ENCODE measurements at places on chromosomes 12 and 14. TPM values are rescaled to one million over a fixed set of nuclear protein-coding genes. Genes with fewer than 3 reads are reported as not detected.

DNA sequence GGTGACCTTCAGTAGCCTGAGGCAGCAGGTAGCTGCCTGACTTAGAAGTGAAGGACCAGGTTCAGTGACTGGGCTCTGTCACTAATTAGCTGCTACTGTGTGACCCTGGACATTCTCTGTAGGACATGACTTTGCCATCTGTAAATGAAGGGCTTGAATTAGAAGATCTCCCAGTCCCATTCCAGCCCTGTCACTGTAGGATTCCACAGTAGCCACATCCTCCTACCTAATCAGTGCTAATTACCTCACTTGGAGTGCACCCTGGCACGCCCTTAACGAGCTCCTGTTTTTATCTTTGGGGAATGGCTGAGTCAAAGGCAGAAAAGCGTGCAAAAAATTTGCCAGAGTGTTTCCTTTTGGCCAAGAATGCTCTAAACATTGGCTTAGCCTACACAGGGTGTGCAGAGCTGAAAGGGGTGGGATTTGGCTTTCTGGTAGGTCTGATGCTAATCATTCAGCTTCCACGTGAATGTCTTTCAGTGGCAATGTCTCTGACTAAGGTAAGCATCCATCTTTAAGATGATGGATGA lies 6.8 kb downstream of the NTF3 start:
- no peak for DNase-seq

GRCh38 chr12:69054343-69055056 lies 121.5 kb upstream of the CPM start:
- no peak for DNase-seq

GRCh38 chr14:67622675-67623074 lies 3.0 kb downstream of the ARG2 start:
- DNase-seq: peak; percentile 39

DNA sequence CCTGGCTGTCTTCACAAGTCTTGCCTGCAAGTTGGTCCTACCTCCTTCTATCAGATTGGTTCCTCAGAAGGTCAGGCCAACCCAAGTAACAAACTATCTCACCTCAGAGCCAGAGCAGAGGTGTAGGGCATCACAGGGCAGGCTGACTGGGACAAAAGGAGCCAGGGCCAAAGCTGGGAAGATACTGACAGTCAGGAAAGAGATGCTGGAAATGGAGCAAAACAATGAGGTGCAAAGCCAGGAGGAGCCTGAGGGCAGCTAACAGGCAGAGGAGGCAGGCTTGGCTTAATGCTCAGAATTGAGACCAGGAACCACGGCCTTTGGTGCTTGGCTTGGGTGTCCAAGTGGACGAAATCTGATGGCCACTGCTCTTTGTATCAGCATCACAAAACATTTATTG lies 68.4 kb upstream of the PNMA1 start:
- no peak for DNase-seq

GRCh38 chr14:80669426-80669825 lies 272.1 kb downstream of the CEP128 start:
- DNase-seq: no peak

DNA sequence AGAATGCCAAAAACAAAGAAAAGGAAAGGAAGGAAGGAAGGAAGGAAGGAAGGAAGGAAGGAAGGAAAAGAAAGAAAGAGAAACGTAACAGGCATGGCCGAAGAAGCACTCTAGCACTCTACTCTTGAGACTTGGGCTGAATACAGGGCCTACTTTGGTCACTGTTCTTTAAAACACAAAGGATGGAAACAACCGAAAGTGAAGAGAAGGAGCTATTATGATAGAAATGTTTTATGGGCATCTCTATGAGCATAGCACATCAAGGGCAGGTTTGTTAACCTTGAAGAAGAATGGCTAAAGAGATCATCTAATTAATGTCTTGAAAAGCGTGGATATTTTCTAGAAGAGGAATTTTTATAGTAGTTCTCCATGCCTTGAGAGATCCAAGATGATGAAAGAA lies 15.9 kb upstream of the OTX2 start:
- DNase-seq: no peak

- DNase-seq: no peak
Measured at GRCh38 chr14:72582582-72582981, 311.3 kb downstream of the DPF3 start.

GRCh38 chr14:102345232-102345631 lies 17.5 kb downstream of the CINP start:
- no peak for DNase-seq

DNA sequence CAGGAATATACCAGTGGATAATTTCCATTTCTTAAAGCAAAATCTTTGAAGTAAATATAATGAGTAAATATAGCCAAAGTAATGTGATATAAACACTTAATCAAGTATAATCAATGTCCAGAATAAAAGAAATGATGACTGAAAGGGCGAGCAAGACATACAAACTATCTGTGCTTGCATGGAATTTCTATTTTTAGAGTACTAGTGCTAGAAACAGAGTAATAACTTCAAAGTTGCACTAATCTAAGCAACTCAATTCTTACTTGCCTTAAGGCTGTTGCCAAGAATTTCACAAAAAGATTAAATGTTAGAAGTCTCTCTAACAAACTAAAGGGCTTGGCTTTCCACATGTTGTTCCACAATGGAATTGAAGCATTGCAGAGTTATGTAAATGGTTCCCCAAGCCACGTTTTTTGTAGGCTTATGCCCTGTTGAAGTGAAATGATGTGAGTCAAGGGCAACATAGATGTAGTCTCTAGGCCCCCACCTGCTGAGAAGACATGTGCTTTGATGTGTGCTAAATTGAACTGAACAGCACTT lies 175.0 kb upstream of the LMNTD1 start:
- DNase-seq: no peak

DNA sequence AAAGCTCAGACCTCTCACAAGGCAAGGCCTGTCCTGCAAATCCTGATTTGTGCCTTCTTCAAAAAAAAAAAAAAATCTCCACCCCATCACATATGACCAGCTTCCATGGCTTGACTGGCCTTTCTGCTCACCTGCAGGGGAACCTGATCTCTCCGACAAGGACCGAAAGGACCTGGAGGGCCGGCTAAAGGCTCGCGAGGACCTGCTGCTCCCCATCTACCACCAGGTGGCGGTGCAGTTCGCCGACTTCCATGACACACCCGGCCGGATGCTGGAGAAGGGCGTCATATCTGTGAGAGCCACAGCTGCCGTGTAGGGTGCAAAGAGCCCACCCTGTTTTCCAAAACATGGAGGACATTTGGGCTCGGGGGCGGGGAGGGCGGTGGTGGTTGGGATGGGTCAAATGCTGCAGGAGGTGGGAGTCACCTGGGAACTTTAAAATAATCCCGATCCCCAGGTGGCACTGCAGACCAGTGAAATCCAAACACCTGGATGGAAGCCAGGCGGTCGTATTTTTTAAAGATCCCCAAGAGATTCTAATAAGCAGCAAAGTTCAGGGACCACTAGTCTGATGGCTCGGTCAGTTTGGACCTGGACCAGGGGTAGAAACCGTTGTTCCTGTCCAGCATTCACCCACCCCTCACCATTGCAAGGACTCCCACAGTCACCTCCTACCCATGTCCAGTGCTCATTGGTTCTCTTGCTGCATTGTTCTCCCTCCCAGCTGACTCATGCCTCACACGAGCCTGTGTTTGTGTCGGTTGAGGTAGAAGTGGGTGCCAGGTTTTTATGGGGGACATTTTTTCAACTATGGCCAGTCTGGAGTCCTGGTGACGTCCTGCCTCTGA lies 44.8 kb downstream of the FOXN4 start:
- DNase-seq: peak; percentile 20

- no peak for DNase-seq
Measured at GRCh38 chr12:94182986-94183707, 34.8 kb downstream of the PLXNC1 start.

DNA sequence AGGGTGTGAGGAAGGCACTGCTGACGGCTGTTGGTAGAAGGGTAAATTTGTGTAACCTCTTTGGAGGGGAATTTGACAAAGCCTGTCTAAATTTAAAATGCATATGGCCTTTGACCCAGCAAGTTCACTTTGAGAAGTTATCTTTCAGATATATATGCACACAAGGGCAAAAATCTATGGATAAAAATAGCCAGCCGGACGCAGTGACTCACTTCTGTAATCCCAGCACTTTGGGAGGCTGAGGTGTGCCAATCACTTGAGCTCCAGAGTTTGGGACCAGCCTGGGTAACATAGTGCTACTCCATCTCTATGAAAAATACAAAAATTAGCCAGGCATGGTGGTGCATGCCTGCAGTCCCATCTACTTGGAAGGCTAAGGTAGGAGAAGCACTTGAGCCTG lies 13.4 kb downstream of the UBC start:
- DNase-seq: no peak

DNA sequence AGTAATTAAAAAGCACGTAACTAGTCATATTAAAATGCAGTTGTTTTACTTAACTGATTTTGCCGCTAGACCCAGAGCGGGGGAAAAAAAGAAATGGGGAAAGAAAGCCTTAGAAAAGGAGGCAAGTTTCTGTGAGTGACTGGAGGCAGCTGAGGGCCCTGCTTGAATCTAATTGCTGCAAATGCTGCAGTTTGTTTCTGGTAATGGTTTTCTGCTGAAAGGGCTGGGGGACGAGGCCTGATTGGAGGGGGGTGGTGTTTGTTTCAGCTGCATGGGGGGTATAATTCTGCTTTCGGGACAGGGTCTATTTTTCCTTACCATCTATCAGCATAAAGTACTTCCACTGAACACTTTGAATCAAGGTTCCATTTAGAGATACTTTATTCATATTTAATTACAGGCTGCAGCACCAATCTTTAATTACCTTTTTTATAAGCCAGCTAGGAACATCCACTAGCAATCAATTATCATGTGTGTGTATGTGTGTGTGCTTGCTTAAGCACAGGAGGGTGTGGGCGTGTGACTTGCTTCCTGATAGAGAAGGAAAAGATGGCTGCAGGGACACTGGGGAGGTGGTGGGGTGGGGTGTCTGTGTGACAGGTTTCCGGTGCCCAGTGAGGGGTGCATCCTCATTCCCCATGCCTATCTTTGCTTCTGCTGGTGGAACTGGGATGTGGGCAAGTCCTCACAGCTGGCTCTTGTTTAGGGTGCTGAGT lies 83.4 kb downstream of the ADCK1 start:
- DNase-seq: no peak

DNA sequence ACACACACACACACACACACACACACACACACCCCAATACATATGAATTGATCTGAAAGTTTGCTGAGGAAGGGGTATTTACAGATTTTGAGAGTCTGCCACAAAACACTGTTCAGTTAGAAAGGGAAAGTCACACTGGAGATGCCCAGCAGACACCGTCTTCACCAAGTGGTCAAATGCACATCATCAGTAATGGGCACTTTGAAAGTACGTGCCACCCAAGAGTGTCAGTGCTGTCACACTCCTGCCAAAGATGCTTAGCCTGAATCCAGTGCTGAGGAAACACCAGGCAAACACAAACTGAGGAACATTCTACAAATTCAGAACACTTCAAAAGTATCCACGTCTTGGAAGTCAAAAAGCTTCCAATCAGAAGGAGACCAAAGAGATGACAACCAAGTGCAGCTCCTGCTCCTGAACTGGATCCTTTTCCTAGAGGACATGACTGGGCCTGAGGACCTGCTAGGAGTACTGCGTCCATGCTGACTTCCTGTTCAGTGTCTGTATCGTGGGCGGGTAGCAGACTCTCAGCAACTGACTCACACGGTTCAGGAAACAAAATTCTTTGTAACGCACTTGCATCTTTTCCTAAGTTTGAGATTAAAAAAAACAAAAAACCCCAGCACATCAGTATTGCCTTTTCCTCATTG lies 18.6 kb downstream of the PSMC1 start:
- DNase-seq: no peak

GRCh38 chr12:46702581-46703344 lies 123.0 kb downstream of the SLC38A4 start:
- peak; percentile 66 for DNase-seq

DNA sequence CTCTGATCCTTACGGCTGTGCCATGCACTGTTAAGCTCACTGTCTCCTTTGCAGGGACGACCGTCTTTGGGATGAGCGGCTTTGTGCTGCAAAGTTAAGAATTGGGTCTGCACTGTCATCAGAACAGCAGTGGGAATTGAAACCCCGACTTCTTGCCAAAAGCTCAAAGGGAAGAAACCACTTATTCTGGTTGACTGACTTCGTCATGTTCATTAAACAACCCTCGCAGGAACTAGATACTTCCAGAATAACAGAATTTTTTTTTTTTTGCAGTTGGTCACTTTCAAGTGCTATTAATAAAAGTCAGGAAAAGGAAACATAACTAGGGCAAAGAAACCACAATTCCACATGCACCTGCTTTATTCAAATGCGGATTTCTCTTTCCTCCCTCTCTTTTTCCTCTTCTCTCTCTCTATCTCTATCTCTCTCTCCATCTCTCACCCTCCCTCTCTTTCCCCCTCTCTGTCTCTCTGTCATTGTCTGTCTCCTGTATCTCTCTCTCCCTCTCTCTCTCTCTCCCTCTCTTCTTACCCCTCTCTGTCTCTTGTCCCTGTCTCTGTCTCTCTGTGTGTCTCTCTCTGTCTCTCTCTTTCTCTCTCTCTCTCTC lies 12.3 kb upstream of the GLT1D1 start:
- DNase-seq: no peak

GRCh38 chr12:87779858-87780498 lies 249.2 kb downstream of the C12orf50 start:
- DNase-seq: no peak

GRCh38 chr14:105117710-105118385 lies 50.7 kb downstream of the JAG2 start:
- no peak for DNase-seq

GRCh38 chr12:12449533-12450025 lies 92.7 kb downstream of the BORCS5 start:
- no peak for DNase-seq

DNA sequence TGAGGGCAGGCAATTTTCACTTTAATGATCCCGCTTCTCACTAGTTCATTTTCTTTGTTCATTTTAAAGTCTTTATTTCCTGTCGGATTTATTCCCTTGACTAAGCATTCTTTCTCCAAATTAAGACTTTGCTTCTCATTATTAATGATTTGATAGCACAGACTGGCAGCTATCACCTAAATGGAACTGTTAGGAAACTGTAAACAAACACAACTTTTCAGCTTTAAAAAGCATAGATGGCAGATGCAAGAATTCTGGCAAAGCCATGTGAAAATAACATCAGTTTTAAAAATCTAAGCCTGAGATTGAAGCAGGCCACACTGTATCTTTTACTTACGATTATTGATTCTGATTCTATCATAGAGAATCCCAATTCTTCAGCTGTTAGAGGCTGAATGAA lies 111.4 kb downstream of the GARIN6 start:
- DNase-seq: no peak

- DNase-seq: no peak
Measured at GRCh38 chr14:33061667-33062325, 123.1 kb downstream of the NPAS3 start.

Gene RIC8B
- 28.9 TPM for total RNA-seq

Gene DNAJC22
- 1.0 TPM for total RNA-seq

Gene GALNT6
- total RNA-seq: 1.1 TPM

Gene LRTM2
- not detected for total RNA-seq

Gene KLRB1
- total RNA-seq: 2.3 TPM

Gene RHOJ
- total RNA-seq: 36.9 TPM

Gene MGST1
- total RNA-seq: 20.4 TPM

Gene RERG
- 38.4 TPM for total RNA-seq

Gene DTX1
- 3.3 TPM for total RNA-seq

Gene DBX2
- 0.26 TPM for total RNA-seq

Gene COL2A1
- 2.3 TPM for total RNA-seq

Data from urinary bladder (tissue), 4 donors.